GM23248 (cell line): ENCODE measurements at places on chromosomes 1 and 21. TPM values are rescaled to one million over a fixed set of nuclear protein-coding genes. Genes with fewer than 3 reads are reported as not detected.

DNA sequence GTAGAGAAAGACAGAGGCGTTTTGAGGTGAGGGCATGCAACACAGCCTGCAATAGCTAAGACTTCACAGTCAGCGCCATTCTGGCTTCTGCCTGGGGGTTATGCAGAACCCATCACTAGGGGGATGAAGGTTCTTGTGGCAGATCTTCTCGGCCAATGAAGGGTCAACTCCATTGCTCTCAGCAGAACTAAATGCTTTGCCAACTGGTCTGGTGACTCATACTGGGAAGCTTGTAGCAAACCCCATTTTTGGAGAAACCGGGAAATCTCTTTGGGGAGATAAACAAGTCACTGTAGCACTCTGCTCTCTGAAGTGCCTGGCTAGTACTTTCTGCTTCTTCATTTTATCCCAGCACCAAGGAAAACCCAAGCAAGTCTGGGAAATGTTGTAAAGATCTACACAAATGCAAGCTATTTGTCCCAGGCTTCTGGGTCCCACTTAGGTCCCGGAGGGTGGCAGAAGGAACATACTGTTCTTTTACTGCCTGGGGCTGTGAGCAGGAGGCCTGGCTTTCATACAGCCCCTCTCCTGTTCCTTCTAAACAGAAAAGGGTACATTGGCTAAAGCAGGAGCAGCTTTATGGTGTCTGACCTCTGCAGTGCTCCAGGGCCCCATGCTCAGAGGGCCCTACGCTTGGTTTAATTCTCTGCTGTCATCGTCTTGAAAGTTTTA is 28.8 kb downstream of the SHISA4 start:
- peak; percentile 91 for DNase-seq

DNA sequence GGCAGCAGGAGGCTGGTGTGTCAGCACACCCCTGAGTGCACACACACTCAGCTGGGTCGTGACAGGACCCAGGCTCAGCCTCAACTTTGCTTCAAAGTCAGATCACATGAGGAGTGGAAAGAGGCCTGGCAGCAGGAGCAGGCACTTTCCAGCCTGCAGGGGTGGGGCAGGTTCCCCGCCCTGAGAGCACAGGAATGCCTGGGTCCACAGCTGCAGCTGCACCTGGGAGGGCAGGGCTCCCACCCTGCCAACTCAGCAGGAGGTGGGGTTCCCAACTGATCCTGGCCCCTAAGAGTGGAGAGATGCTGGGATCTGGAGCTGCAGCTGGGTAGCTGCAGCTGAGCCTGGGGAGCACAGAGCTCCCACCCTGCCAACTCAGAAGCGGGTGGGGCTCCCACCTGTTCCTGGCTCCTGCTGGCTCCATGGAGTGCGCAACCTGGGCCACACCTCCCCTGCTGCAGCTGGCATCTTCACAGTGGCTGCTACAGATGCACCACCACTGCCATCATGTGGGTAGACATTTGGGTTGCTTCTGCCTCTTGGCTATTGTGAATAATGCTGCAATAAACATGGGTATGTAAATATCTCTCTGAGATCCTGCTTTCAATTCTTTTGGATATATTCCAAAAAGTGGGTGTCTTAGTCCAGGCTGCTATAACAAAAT is 415.4 kb downstream of the TTLL7 start:
- DNase-seq, result peak; percentile 30

DNA sequence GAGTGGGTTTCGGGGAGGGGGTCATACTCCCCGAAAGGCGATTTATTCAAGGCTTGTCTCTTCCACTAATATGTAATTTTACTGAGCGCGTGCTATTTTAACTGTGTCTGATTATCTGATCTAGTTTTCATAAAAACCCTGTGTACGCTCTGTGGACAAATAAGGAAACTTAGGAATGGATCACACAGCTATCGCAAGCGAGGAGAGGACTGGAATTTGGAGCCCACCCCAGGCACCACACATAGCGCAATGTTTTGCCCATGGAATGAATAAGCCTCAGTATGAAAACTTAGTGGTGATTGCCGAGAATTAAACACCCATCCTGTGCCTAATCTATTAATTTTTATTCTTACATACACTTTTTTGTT is 9.8 kb upstream of the RAB42 start:
- peak; percentile 56 for DNase-seq

- no peak for DNase-seq
These were observed 67.0 kb downstream of the CACHD1 start for GRCh38 chr1:64536836-64537490.

DNA sequence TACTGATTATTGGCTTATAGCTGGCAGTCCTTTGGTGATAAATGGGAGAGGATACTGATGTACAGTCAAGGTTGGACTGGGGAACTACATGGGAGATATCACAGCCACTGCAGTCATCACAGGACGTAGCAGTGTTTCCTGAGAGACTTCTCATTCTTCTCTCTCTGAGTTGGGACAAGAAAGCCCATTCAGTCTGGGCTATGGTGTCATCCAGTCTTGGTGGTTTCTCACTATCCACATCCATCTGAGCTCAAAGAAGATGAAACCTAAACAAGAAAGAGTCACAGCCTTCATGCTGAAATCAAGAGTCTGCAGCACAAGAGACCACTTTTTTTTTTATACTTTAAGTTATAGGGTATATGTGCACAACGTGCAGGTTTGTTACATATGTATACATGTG is 12.8 kb upstream of the CD53 start:
- no peak for DNase-seq

- DNase-seq, result peak; percentile 39
These were observed 23.3 kb downstream of the SLC6A17 start for GRCh38 chr1:110173466-110174105.

The SYTL1 gene
- not detected in 2 replicates for polyA plus RNA-seq

DNA sequence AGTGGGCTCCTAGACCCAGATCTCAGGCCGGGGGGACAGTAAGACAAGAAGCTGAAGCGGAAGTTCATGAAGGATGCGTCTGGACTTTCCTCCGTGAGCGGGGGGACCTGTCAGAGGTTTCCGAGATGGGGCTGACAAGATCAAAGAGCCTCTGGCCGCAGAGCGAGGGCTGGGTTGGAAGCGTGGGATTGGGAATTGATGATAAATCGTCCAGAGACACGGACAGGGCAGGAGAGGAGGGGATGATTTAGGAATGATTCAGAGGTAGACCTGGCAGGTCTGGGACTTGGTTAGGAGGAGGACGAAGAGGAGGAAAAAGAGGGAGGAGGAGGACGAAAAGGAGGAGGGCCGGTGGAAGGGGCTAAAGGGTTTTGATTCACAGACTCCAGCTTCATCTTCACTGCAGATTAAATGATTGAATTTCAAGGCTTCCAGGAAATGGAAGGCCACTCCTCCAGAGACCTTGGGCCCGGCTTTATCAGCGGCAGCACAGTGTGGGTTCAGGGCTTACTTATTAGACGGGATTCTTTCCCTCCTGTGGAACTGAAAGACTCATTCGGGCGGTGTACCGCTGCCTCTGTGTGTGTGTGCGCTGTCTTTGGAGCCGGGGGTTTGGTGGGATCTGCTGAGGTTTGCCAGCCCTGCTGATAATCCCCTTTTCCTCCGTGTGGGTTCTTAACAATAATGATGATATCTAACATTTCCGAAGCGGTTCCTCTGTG is 85.7 kb upstream of the SLC45A1 start:
- no peak for DNase-seq

The SLC35F3 gene
- polyA plus RNA-seq, result 0.37 and 0.43 TPM in 2 replicates

DNA sequence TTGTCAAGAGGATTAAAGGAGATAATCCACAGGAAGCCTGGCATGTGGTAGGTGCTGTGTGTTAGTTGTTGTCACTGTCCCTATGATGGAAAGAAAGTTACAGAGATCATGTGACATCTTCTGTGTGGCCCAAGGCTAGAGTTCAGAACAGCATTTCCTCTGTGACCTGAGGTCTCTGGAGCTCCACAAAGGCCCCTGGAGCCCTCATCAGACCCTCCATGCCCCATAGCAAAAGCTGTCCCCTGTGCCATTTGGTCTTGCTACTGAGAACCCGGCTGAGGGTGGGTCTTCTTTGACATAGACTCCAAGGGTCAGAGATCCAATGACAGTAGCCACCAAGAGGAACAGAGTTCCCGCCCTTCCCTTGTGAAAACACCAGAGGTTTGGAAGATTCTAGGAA is 8.1 kb downstream of the CELA2B start:
- no peak for DNase-seq

DNA sequence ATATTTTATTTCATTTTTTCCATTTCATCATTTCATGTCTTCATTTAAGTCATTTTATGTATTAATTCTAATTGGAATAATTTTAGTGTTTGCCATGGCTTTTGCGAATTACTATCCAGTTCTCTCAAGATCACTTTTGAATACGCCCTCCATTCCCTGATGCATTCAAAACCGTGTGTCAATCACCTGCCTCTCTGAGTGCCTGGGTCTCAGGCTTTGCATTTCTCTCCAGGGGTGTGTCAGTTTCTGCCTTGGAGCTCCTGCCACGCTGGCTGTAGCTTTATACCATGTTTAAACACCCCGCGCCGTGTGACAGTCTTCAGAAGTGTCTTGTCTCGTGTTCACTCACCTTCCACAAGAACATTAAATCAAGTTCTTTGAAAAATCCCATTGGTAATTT is 7.4 kb upstream of the DNMT3L start:
- no peak for DNase-seq

The FAM78B gene
- 0.16 TPM in 1 of 2 replicates, not detected in the other for polyA plus RNA-seq

DNA sequence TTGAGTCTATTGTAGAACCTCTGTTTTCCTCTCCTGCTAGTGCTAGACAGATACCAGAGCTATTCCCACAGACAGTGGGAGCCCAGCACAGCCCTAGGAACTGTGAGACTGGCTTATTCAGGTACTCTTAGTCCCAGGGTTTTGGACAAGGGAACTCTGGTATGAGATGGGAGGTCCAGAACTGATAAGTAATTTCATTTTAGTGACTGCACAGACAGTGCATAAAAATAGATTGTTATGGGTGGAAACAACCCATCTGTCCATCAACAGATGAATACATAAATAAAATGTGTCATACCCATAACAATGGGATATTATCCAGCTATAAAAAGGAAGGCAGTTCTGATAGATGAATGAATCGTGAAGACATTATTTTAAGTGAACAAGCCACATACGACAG is 9.0 kb downstream of the EPS8L3 start:
- no peak for DNase-seq
